ENCODE measurements at places on chromosomes 3 and 15.

GRCh38 chr3:171878461-171879225, 35.5 kb downstream of the TMEM212 start:
- no peak for DNase-seq

GRCh38 chr15:49103002-49103401, 52.4 kb downstream of the COPS2 start:
- DNase-seq: no peak

GRCh38 chr3:155957412-155957880, 87.0 kb downstream of the GMPS start:
- DNase-seq: no peak

GRCh38 chr3:29914861-29915524, 634.1 kb downstream of the RBMS3 start:
- DNase-seq: no peak

DNA sequence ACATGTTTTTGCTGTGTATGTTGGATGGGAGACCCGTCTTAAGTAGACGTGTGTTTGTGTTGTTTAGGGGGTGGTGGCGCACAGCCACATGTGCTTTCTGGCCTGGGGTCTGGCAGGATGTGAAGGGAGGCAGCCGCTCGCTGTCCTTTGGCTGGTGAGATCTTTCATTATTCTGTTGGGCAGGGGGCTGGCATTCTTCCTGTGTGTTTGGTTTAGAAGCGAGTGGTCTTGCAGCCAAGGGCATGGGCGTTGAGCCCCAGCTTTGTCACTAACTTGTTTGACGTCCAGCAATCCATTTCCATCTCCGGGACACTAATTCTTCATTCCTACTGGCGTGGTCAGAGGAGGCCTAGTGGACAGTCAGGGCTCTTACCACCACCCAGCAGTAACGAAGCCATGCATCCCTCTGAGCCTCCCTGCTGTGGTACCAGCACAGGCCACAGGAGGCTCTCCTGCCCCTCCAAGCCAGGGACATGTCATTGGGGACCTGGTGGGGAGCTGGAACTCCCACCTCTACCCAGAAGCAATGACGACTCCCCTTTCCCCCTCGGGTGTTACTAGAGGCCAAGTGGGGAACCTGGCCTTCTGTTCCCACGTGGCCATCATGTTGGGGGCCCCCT, 10.7 kb downstream of the THSD4 start:
- no peak for DNase-seq

DNA sequence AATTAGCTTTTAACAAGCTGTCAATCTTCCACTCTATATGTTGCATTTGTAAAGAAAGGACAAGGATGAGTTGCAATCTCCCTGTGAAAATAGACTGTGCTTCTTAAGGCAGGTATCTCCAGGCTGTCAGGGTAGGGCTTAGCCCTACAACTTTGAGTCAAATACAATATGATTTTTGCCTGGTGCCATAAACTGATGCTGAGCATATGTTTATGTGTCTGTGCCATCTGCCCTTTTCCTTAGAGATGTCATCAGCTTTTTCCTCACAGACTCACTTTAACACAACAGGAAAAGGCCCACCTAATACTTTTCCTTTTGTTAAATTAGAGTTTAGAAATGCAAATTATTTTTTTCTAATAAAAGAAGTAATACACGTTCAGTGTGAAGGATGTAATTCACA, 548.3 kb downstream of the NLGN1 start:
- no peak for DNase-seq

- no peak for DNase-seq
Observed at GRCh38 chr3:171377859-171378258, 82.3 kb downstream of the TNIK start.

DNA sequence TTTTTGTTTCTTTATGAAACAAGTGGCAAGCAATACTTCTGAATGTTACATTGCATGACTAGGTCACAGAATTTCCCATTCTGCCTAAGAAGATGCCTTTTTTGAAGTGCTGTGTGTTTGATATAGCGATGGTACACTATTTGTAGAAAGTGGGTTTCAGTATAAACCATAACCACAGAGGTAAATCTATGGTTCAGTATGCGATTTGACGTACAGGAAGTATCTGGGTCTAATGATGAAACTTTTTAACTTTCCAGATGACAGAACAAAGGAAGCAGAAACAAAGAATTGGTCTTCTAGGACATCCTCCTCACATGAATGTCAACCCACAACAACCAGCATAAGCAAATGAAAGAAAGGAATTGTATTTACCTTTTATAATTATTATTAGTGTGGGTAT, 133.4 kb upstream of the BHLHE40 start:
- no peak for DNase-seq

GRCh38 chr3:77835921-77836320, 796.0 kb downstream of the ROBO2 start:
- DNase-seq: no peak

- no peak for DNase-seq
Observed at GRCh38 chr15:44812029-44812517, 75.7 kb downstream of the TRIM69 start.

Data from activated CD8-positive, alpha-beta memory T cell treated with anti-CD3 and anti-CD28 coated beads, Interleukin-2, amount 10 ng/mL, durations not matched to agents 7 days and 5 days (primary cell).